ENCODE measurements at places on chromosomes 12 and 14.

DNA sequence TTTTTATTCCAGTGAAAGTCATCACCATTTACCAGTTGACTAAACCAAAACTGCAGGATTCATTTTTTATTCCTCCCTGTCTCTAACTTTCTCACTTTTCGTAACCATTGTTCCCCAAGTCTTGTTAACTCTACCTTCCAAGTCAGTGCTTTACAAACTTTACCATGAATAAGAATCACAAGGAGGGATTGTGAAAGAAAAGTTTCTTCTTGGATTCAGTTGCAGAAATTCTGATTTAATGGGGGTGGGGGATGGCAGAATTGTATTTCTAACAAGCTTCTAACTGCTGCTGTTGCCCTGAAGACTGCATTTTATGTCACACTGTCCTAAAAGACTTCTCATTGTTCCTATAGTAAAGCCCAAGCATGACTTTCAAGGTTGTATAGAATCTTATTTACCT is 5.0 kb upstream of the RAB21 start:
- DNase-seq: no peak

- no peak for DNase-seq
Measured at GRCh38 chr12:128815779-128816642, 7.7 kb downstream of the SLC15A4 start.

GRCh38 chr12:19200261-19200660 is 70.7 kb downstream of the PLEKHA5 start:
- DNase-seq: peak; percentile 58

GRCh38 chr12:132458846-132459641 is 30.9 kb upstream of the FBRSL1 start:
- no peak for DNase-seq

DNA sequence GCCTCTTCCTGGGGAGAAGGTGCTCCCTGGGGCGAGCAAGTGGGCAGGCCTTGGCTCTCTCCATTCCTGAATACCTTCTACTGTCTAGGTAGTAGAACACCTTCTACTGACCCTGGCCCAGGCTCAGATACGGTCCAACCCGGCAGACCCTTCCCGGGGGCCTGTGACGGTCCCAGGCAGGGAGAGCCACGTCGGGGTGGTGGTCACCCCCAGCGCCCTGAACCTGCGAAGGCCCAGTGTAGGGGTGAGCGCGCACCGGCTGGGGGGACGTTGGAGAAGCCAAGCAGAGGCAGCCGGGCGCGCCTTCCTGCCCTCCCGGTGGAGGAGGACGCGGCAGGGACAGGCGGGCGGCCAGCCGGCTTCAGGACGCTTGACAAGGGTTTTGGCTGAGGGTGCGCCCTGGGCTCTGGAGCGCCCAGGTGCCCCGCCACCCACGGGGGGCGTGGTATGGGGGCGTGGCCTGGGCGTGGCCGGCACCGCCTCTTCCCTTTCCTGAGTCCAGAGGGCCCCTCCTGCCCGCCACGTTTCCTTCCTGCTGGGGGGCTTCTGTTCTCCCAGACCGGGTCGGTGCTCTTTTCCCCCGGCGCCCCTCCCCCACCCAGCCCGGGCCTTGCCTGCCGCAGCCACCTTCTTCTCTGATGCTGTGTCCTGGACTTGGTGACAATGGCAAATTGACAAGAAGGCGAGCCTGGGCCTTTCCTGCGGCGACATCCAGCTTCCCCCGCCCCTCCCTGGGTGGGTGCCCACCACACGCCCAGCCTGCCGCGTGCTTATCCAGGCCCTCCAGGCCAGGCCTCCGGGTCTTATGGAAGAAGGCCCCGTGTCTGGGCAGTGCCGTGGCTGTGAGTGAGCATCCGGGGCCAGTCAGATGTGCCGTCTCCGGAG is 24.5 kb upstream of the PPP1R13B start:
- peak; percentile 14 for DNase-seq

DNA sequence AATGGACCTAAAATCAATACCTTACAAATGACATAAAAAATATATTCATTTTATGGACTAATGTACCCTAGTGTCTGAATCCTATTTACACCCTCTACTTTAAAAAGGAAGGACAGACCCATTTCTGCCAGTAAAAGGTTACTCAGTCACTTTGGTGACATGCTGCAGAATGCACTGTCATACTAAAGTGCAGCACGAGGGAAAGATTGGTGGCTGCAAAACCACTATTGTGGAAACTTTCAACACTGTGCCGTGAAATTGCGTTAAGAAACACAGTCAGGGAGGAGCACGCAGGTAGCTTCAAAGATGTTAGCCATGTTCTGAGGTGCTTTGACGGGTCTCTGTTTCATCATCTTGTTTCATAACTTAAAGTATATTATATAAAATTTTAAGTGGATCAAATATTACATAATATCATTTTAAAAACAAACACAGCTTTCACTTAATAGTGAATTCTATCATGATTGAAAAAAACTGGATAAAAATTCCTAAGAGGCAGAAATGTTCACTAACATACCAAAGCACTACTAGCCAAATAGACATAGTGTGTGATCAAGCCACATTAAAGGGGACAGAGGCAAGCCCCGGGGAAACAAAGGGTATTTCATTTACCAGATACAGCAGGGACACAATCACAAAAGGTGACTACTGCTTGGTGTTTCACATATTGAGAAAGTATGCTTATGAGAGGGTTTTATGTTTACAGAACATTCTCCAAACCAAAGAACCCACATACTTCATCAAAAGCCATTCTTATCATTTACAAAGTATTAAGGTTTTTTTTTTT is 330.8 kb upstream of the SOX5 start:
- DNase-seq: no peak

- DNase-seq: no peak
Measured at GRCh38 chr12:12020762-12021161, 50.0 kb upstream of the BCL2L14 start.

All from fibroblast of skin of right biceps (primary cell).